Suppressor macrophage treated with lipopolysaccharide for 1 hour (primary cell): ENCODE measurements at places on chromosomes 11 and 22.

DNA sequence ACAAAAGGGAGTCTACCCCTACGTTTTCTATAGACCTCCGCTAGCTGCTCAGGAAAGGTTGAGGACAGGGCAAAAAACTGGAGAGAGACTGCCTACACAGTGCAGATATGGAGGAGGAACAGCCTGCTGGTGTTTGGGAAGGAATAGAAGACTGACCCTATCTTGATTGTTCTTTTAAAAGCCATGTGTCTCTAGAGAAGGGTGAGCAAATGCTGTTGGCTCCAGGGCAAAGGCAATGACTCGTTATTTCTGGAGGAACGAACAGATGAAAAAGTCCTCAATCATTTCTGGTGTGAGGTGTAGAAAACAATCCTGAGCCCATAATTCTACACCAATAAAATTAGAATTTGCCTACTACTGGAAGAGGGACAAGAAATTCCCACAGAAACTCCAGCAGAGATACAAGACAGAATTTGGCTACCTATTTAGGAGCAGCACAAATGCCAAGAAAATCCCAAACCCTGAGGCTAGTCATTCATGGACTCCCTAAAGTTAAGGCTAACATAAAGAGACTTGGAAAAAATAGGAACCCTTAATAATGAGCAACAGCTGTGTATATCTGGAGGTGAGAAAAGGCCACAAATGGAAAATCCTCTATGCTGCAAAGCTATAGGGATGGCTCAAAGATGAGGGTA is 1206.3 kb upstream of the CNTN5 start:
- no peak for DNase-seq

DNA sequence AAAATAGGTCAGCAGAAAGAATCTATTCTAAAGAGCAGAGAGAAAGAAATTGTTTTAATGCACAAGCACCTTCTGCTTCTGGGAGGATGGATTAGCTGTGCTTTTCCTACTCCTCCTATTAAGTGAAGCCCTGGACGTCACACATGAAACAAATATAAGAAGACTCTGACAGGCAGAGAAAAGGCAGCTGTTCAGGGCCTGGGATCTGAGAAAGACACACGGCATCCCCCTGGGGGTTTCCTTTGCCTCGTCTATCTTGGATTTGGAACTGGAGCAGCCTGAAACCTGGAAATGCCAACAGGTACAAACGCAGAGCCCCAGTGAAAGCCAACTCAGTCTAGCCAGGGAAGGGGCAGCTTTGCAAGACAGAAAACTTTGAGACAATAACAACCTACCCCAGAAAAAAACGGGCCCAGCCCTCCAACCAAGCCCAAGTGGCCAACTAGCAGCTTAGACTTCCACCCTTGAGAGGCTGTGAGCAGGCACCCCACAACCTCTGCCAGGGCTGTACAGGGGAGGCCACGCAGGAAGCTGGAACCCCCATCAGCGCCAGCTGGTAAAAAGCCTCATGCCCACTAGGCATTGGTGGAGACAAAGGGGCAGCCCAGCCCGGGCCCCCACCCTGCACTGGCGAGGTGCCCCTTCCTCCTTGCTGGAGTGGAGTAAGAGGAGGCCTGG is 7.3 kb downstream of the CERK start:
- DNase-seq: no peak

- DNase-seq: no peak
These were observed 1.8 kb upstream of the SLC22A8 start for GRCh38 chr11:63017306-63017974.

DNA sequence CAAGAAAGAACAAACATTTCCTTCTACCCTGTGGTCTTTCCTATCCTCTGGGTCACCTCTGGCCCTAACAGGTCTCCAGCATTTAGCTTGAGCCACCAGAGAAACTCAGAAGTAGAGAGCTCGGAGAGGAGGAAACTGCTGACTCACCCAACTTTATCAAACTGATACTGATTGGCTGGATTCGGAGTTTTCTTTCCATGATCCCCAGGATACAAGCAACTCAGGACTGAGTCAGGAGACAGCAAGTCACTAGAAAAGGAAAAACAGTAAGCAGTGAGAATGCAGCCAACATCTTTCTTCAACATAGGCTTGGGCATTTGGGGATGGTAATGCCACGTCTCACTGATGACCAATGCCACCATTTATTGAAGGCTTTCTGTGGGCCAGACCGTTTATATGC is 32.7 kb downstream of the THOC5 start:
- no peak for DNase-seq

DNA sequence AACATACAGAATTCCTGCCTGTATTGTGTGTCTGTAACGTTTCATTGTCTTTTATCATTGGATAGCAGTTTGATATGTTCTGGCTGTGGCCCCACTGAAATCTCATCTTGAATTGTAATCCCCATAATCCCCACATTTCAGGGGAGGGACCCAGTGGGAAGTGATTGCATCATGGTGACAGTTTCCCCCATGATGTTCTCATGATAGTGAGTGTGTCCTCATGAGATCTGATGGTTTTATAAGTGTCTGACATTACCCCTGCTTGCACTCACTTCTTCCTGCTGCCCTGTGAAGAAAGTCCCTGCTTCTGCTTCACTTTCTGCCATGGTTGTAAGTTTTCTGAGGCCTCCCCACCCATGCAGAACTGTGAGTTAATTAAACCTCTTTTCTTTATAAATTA is 19.6 kb upstream of the MTMR2 start:
- peak; percentile 60 for DNase-seq

DNA sequence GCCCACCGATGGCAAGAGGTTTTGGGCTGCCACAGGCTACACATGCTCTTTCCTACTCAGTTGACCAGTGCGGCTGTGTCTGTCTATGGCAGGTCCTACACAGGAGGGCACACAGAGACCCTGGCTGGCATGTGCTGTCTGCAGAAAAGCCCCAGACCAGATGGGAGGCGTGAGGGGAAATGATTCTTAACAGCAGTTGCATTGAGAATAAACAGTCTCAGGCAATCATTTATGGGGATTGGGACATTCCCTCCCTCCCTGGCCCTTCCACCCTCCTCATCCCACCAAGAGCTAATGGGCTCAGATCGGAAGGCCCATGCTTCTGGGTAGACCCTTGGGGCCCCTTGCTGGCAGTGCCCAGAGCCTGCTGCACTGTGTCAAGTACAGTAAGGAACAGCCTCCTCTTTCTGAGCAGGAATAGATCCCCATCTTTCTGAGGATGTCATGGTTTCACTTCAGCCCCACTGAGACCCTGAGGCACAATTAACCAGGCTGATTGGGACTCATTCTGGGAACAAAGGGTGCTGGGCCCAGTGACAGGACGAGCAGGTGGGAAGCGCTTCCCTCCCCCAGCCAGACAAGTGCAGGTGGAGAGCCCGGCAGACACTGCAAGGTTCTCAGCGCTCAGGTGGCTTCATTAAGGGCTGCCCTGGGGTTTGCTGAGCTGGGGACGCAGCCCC is 28.3 kb downstream of the TSPAN18 start:
- no peak for DNase-seq

- no peak for DNase-seq
These were observed 24.9 kb upstream of the TP53AIP1 start for GRCh38 chr11:128967578-128967977.

DNA sequence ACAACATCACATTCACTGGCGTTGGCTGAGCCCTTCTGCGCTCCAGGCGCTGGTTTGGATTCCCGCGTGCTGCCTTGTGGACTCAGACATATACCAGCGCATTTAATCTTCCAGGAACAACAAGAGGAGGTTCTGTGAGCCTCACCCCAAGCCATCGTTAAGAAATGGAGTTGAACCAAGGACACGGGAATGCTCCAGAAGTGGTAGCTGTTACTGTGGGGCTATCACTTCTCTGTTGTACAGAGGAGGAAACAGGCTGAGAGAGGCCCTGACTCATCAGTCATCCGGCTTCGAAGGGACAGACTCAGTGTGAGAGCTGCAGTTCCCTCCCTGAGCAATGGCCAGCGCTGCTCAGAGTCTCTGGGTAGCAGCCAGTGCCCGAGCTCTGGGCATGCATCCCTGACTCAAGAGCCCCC is 291.3 kb downstream of the TBC1D22A start:
- peak; percentile 25 for DNase-seq

DNA sequence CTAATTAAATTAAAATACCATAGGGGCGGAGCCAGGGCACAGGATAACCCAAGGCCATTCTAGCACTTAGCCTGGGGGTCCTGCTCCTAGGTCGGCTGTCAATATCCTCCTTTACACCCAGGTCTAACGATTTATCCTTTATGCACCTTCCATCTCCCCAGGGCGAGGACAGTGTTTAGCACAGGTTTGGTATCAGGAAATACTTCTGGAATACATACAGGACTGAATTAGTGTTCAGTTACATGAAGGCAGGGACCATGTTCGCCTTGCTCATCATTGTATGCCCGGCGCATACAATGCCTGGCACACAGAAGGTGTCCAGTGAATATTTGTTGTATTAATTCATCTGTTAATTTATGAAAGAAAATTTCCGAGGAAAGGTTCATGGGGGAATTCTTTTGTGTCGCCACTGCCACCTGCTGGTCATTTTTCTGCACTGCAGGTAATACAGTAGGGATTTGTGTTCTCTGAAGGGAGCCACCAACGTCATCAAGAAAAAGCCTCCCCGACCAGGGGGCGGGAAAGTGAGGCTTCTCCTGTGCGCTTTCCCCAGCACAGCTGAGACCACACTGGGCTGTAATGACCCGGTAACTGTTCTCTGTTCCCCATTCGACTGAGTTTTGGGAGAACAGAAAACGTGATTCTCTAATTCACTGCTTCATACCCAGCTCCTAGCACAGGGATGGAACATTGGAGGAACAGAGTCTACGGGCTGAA is 68.7 kb upstream of the ASPHD2 start:
- DNase-seq: peak; percentile 85

- DNase-seq: no peak
These were observed 11.7 kb upstream of the CHRM4 start for GRCh38 chr11:46402957-46403902.

DNA sequence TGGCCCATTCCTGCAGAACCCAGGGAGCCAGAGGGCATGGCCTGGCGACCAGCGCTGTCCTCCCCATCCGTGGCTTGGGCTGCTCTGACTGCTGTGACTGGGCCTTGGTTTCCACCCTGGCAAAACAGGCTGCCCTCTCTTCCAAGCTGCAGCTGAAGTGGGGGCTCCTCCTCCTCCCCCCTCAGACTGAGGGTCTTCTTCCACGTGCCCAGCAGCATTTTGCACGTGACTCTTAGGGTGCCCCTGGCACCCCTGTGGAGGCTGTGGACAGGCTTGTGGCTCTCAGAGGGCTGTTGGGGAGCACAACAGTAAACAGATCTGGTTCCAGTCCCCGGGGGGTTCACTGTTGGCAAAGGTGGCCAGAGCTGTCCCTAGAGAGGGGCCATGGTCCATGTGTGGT is 51.4 kb downstream of the PISD start:
- no peak for DNase-seq

GRCh38 chr11:33674035-33674814 is 26.4 kb downstream of the C11orf91 start:
- no peak for DNase-seq

DNA sequence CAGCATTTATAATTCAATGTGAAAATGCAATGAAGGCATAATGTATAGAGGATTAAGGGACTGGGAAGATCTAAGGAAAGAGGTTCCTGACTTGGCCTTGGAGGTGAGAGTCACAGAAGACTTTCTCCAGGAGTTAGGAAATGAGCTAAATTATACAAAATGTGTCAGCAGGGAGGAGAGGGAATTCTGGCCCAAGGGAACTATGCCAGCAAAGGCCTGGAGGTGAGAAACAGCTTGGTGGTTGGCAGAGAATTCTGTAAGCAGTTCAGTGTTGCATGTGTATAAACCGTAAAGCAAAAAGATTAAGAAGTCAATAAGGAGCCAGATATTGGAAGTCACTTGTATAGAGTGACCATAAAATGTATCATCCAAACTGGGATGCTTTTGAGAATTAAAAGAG is 142.2 kb upstream of the SESN3 start:
- no peak for DNase-seq

- no peak for DNase-seq
These were observed 744.6 kb downstream of the FAM181B start for GRCh38 chr11:81989093-81989492.

- no peak for DNase-seq
These were observed 4.0 kb downstream of the CD5 start for GRCh38 chr11:61106296-61106695.

DNA sequence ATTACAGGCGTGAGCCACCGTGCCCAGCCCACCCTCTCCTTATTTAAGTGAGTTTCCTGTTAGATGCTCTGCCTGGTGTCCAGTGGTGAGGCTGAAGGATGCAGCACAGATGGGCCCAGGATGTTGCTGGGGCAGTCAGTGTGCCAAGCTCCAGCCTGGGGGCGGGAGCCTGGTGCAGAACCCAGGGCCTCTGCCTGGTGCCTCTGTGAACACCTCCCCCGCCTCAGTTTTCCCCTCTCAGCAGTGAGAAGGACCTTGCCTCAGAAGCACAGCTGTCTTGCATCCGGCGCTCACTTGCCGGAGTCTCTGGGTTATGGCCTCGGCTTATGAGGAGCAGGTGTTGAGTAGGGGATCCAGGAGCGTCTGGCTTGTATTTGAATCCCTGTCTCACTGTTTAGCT is 116.2 kb downstream of the KIAA1671 start:
- DNase-seq: no peak

GRCh38 chr11:10857459-10857708 is 469 bp downstream of the ZBED5 start:
- DNase-seq: no peak

- DNase-seq: peak; percentile 72
These were observed 912.8 kb downstream of the DLG2 start for GRCh38 chr11:84714316-84714780.

DNA sequence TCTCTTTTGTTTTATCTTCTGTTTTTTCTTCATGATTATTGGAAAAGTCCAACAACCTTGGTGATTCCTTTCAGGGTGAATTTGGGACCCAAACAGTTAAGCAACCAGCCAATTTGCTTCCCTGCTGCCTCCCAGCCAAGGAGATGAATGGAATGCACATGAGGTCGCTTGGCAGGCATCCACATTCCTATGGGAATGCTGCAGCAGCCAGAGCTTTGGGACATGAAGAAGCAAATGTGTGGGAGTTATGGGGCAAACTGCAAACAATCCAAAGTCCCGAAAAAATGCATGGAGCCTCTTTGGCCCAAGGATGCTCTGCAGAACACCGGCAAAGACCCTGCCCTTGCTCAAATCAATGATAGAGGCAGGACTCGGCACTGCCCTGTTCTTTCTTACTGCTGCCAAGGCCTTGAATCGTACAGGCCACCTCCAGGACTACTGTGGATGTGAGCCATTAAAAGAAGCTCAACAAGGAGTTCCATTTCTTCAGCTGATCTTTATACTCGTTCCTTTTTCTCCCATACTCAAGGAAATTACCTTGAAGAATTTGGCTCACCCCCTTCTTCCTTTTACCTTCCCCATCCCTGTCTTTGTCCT is 117.3 kb upstream of the TEAD1 start:
- DNase-seq: no peak

GRCh38 chr11:130718120-130718519 is 198.2 kb downstream of the SNX19 start:
- DNase-seq: no peak
